ENCODE measurements at places on chromosomes 3 and 15.

- H3K27ac ChIP-seq, result no peak overlapping the region
- no peaks in the 10 kb centered on the region for H3K27me3 ChIP-seq
- peaks cover 3% of the 10 kb centered on the region for H3K36me3 ChIP-seq
- DNase-seq, result no peak
- no peaks in the 10 kb centered on the region for H3K4me1 ChIP-seq
These were observed 181.7 kb downstream of the TCF12 start for GRCh38 chr15:57100136-57100539.

DNA sequence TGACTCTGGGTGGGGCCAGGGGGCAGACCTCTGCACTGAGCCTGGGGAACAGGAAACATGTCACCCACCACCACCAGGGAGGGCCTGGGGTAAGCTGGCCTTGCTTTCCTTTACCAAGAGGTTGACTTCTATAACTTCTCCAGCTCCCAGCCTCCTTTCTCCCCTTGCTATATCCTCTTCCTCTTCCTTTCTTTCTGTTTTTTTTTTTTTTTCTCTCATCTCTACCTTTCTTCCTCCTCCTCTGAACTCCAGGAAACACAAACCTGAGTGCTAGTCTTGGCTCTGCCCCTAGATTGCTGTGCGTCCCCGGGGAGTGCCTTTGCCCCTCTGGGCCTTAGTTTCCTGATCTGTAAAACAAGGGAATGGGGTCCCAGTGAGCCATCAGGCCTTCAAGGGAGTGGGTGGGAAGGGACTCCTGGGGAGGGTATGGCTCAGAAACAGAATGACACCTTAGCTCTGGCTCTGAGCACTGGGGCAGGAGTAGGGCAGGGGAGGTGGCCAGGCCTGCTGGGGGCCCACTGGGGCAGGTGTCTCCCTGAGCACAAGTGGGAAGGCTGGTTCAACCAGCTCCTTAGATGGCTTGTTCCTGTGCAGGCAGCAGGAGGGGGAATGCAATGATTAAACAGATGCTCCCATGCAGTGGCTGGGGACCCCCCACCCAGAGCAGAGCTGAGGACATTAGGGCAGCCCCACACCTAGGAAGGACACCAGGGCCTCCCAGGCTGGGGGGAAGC, 4.3 kb downstream of the SNX33 start:
- H3K4me1 ChIP-seq, result peaks cover 89% of the 10 kb centered on the region
- DNase-seq, result no peak
- H3K4me3 ChIP-seq, result peak overlapping the region; percentile 90

DNA sequence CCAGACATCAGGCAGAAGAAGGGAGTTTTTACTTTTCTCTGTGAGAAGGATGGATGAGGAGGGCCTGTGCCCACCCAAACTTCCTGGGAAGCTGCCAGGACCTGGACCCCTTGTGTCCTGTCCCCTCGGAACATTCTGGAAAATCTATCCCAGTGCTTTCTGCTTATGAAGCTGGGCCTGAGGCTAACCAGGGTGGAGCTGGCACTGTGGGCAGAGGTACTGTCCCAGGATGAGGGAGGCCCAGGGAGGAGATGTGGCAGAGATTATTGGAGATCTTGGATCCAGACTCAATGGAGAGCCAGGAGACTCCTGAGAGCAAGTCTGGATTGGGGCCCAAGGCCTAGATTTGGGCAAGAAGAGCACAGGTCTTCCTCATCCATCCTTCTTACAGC, 44.4 kb downstream of the SPSB4 start:
- H3K4me3 ChIP-seq, result no peak overlapping the region
- no peak for DNase-seq
- no peaks in the 10 kb centered on the region for H3K36me3 ChIP-seq
- peaks cover 19% of the 10 kb centered on the region for H3K27me3 ChIP-seq

- DNase-seq, result no peak
- H3K27me3 ChIP-seq, result no peaks in the 10 kb centered on the region
- H3K4me3 ChIP-seq, result no peak overlapping the region
These were observed 16.2 kb downstream of the LCMT2 start for GRCh38 chr15:43314171-43314570.

- peaks cover 14% of the 10 kb centered on the region for H3K4me1 ChIP-seq
- no peak overlapping the region for H3K27ac ChIP-seq
- no peak for DNase-seq
- H3K4me3 ChIP-seq, result no peak overlapping the region
- H3K36me3 ChIP-seq, result no peaks in the 10 kb centered on the region
- peaks cover 5% of the 10 kb centered on the region for H3K27me3 ChIP-seq
These were observed 23.2 kb upstream of the VPS8 start for GRCh38 chr3:184788751-184789150.

DNA sequence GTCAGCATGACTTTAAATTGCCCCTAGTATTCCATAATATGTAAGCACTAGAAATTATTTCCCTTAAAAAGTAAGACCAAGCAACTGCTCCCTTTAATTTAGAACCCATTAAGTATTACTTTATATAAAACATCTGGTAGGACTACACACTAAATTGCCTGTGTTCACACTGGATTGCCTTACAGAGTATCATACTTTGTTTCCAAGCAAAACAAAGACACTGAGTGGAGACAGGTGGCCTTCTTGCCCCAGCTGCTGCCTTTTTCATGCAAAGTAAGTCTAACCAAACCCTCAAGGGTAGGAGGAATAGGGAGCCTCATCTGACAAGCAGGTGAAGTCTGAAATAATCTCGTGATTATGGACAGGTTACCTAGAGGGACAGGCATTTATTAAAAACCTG, 87.3 kb downstream of the PEX5L start:
- H3K27ac ChIP-seq, result no peak overlapping the region
- no peaks in the 10 kb centered on the region for H3K4me1 ChIP-seq

DNA sequence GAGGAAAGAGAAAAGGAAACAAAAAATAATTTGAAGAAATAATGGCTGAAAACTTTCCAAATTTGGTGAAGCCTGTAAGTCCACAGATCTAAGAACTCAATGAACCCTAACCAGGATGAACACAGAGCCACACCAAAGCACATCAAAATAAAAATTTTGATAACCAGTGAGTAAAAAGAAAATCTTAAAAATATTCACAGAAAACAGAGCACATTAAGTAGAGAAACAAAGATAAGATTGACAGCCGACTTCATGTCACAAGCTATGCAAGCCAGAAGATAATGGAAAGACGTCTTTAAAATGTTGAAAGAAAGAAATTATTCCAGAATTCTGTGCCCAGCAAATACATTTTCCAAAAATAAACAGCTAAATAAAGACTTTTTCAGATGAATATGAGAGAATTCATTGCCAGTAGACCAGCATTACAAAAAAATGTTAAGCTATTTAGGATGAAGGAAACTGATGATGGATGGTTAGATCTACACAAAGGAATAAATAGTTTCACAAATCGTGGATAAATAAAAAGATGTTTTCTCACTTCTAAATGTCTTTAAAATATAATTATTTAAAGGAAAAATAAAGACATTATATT, 140.2 kb upstream of the SKOR1 start:
- no peak overlapping the region for H3K4me3 ChIP-seq
- H3K36me3 ChIP-seq, result no peaks in the 10 kb centered on the region
- no peak overlapping the region for H3K27ac ChIP-seq
- no peaks in the 10 kb centered on the region for H3K27me3 ChIP-seq
- H3K4me1 ChIP-seq, result no peaks in the 10 kb centered on the region

DNA sequence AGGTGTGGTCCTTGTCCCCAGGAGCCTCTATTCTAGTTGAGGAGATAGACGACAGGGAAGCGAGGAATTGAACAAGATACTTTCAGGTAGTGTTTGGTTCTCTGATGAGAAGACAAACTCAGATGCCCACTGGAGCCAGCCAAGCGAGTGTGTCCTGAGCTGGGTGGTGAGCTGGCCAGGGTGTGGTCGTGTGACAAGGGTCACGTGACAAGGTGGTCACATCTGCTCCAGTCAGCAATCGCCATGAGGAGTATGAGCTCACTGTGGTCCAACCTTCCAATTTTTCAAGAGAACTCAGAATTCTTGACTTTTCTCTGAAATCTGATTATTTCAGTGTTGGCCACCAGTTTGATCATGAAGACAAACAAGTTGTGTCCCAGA, 39.5 kb downstream of the SLC6A6 start:
- no peaks in the 10 kb centered on the region for H3K27me3 ChIP-seq
- no peak for DNase-seq
- no peak overlapping the region for H3K27ac ChIP-seq
- H3K4me1 ChIP-seq, result peaks cover 36% of the 10 kb centered on the region
- H3K4me3 ChIP-seq, result no peak overlapping the region
- peaks cover 38% of the 10 kb centered on the region for H3K36me3 ChIP-seq

GRCh38 chr3:135440746-135441145, 524.8 kb upstream of the PPP2R3A start:
- no peaks in the 10 kb centered on the region for H3K27me3 ChIP-seq
- no peak overlapping the region for H3K27ac ChIP-seq
- no peaks in the 10 kb centered on the region for H3K36me3 ChIP-seq
- no peak for DNase-seq

DNA sequence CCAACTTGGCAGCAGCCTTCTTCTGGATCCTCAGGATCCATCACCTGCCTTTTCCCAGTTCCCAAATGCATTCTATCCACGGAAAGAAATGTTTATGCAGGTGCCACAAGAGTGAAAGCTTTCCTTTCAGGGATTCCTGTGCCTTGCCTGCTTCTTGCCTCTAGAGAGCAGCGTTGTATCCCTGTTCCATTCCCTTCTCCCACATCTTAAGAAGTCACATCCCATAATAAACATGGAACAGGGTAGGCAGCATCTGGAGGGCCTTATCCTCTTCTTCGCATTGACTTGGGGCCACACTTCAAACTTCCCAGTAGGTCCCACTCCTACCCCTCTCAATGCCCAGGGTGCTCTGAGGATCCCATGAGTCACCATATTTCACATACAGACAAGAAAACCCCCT, 72.7 kb upstream of the DCLK3 start:
- no peak for DNase-seq
- no peak overlapping the region for H3K27ac ChIP-seq
- H3K4me1 ChIP-seq, result no peaks in the 10 kb centered on the region
- H3K4me3 ChIP-seq, result no peak overlapping the region
- H3K36me3 ChIP-seq, result peaks cover 84% of the 10 kb centered on the region
- no peaks in the 10 kb centered on the region for H3K27me3 ChIP-seq

DNA sequence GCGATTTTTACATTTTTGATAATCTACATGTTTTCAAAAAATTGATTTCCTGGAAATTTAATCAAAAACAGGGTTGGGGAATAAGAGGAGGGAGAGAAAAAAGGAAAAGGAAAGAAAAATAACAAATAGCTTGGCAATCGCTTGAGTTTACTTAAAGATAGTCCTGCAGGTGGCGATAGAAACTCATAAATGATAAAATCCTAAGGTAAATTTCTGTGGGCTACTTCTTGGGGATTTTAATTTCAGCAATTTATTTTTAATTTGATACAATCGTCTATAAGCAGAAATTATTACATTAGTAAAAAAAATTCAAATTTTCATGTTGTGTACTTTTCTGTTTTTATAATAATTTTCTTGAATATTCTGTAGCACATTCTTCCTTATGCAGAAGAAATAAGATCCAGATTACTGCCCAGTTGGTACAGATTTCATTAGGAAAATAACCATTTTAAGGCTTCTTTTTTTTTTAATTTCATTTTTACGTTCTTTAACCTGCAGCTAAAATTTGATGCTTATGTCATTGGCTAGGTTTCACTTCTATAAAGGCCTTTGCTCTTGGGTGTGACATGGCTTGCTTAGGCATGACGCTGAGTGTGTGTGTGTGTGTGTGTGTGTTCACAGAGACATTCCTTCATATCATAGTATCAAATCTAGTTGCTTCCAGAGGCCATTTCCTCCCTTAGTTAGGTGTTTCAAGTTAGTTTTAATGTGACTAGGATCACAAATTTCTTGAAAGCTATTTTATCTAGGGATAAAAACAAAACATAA, 181.8 kb downstream of the MCTP2 start:
- no peaks in the 10 kb centered on the region for H3K36me3 ChIP-seq
- H3K27ac ChIP-seq, result no peak overlapping the region
- H3K4me1 ChIP-seq, result peaks cover 18% of the 10 kb centered on the region
- no peak for DNase-seq

GRCh38 chr3:154161806-154162205, 40.6 kb downstream of the ARHGEF26 start:
- no peaks in the 10 kb centered on the region for H3K36me3 ChIP-seq
- no peak overlapping the region for H3K4me3 ChIP-seq
- no peaks in the 10 kb centered on the region for H3K27me3 ChIP-seq
- DNase-seq, result no peak

DNA sequence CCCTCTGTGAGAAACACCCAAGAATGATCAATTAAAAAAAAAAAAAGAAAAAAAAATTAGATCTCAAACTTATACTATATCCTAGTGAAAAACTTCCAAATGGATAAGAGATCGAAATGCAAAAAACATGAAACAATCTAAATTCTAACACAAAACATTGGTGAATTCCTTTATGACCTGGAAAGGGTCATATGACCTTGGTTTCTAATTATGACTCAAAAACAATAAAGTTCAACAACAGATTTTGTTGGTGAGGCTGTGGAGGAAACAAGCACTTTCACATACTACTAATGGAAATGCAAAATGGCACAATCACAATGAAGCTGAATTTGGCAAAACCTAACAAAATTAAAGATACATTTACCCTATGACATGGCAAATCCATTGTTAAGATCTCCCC, 45.3 kb downstream of the HSPBAP1 start:
- peaks cover 48% of the 10 kb centered on the region for H3K36me3 ChIP-seq
- H3K27ac ChIP-seq, result no peak overlapping the region
- DNase-seq, result no peak
- no peak overlapping the region for H3K4me3 ChIP-seq
- H3K4me1 ChIP-seq, result no peaks in the 10 kb centered on the region

DNA sequence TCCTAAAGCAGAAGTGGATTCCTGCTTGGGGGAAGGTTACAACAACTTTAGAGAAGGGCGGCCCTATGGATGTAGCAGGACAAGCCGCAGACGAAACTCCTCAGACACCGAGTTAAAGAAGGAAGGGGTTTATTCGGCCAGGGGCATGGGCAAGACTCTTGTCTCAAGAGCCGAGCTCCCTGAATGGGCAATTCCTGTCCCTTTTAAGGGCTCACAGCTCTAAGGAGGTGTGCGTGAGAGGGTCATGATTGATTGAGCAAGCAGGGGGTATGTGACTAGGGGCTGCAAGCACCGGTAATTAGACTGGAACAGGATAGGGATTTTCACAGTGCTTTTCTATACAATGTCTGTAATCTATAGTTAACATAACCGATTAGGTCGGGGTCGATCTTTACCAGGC, 879 bp upstream of the PDHB start:
- no peaks in the 10 kb centered on the region for H3K27me3 ChIP-seq
- no peak overlapping the region for H3K4me3 ChIP-seq
- DNase-seq, result no peak
- peaks cover 16% of the 10 kb centered on the region for H3K36me3 ChIP-seq

- H3K27me3 ChIP-seq, result no peaks in the 10 kb centered on the region
- no peaks in the 10 kb centered on the region for H3K4me1 ChIP-seq
- no peak overlapping the region for H3K27ac ChIP-seq
- H3K4me3 ChIP-seq, result no peak overlapping the region
- no peak for DNase-seq
- no peaks in the 10 kb centered on the region for H3K36me3 ChIP-seq
These were observed 340.0 kb upstream of the TMCO5A start for GRCh38 chr15:37594417-37594816.

DNA sequence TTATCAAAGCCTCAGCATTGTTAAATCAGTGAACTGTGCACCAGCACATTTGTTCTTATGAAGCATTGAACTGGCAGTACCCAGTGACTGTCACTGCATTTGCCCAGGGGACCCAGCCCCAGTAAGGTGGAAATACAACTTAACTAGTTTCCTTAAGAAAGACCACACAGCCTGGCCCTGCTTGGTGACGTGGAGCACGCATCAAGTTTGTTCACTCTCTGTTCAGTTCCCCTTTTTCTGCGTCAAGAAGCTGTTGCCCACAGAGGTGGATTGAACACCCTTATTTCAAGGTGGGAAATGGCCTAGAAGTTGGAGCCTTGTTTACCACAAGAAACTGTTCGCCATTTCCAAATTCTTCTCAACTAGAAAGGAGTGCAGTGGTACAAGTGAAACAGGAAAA, 69.9 kb upstream of the AGBL1 start:
- DNase-seq, result no peak
- H3K27me3 ChIP-seq, result no peaks in the 10 kb centered on the region
- no peaks in the 10 kb centered on the region for H3K36me3 ChIP-seq
